ENCODE measurements at places on chromosomes 2 and 18.

- DNase-seq, result no peak
Measured at GRCh38 chr18:58221060-58221725, 177.2 kb downstream of the NEDD4L start.

GRCh38 chr2:104766683-104767082, 87.2 kb upstream of the POU3F3 start:
- no peak for DNase-seq

GRCh38 chr2:468648-469336, 180.9 kb upstream of the ALKAL2 start:
- DNase-seq, result no peak

DNA sequence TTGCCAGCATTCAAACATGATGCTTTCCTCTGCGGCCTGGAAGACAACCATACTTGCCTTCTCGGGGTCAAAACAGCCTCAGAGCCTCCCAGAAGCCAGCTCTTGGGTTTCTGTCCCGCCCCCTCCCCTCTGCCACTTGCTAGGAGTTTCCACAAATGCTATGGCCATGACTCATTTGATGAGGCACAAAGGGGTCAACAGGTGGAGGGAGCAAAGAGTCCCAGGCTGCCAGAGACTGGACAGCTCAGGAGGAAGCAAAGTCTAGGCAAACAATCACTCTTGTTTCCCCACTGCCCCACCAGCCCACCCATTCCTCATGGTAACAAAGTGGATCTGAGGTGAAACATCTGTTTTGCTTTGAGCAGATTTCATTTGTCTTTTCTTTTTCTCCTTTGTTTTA, 551.1 kb downstream of the TNS1 start:
- DNase-seq, result no peak

GRCh38 chr18:27966881-27967280, 210.0 kb downstream of the CDH2 start:
- DNase-seq, result no peak

DNA sequence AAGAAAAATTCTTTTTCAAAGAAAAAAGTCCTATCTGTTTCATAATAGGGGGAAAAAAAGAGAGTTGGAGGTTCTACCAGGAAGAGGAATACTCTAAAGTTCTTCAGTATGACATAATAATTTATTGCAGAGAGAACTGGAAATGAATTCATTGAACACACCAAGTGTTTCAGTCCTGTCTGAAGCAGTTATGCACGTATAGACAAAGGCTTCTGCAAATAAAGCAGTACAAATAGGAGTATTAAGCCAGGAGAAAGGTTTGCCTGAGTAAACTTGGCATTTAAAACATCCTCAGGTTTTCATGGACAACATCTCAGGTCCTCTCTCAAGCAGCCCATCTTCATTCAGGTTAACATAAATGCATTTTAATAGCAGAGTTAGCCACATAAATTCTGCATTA, 141.6 kb downstream of the CCDC148 start:
- DNase-seq, result no peak

- DNase-seq, result no peak
Measured at GRCh38 chr18:8765783-8766463, 60.6 kb downstream of the MTCL1 start.

GRCh38 chr18:77161961-77162360, 29.4 kb upstream of the MBP start:
- DNase-seq, result no peak

- no peak for DNase-seq
Measured at GRCh38 chr2:102034683-102035548, 43.2 kb downstream of the IL1R2 start.

- no peak for DNase-seq
Measured at GRCh38 chr2:201558665-201559064, 84.6 kb downstream of the TMEM237 start.

DNA sequence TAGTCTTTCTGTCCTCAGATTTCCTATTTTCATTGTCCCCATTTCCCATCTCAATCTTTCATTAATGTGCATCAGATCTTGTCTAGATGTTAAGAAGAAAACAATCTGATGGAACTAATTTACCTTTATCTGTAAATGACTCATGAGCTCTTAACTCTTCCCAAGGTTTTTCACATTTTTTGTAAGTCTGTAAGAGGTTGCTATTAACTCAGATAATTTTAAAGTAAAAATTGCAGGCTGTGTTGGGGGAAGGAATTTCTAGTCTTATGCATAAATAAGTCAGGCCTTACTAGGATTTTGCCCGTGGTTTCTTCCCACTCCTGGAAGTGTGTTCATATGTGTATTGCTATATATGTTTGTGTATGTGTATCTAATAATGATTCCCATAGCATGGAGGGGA, 4.3 kb downstream of the NAB1 start:
- DNase-seq, result no peak

GRCh38 chr2:162074928-162075688, 1.1 kb upstream of the DPP4 start:
- no peak for DNase-seq

DNA sequence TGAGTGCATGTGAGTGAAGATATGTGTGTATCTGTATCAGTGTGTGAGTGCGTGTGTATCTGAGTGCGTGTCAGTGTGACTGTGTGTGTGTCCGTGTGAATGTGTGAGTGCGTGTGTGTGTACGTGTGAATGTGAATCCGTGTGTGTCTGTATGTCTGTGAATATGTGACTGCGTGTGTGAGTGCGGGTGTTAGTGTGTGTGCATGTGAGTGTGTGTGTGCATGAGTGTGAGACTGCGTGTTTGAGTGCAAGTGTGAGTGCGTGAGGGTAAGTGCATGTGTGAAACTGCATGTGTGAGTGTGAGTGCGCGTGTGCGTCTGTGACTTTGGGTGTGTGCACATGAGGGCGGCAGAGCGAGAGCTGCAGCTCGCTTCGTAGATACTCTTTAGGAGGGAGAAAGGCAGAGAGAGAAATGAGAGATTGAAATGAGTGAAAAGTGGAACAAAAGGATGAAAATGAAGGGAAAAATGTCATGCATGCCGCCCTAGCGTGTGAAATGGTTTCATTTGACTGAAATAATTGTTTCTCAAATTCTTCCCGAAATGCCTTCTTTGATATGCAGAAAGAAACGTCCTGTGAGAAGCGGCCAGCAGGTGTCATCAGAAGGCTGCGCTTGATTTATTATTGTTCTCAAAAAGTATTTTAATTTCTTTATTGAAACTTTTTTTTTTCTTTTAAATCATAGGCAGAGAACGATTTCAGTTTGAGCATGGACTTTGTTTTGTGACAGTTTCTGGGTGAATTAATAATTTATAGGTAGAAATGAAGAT, 25.6 kb downstream of the ZNF407 start:
- DNase-seq, result no peak

DNA sequence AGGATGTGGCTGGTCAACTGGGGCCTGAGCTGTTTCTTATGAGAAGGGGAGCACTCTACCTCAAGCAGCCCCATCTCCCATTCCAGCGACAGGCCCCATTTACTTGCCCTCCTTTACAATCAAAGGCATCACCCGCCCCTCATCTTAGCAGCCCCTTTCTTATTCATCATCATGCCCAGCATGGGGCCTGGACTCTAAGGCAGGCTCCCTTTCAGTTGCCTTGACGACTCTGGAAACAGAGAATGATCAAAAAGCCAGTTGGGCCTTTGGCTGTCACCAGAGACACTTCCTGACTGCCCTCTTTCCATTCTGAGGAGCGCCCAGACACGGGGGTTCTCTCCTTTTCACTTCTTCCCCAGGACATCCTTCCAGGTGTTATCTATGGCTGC, 11.2 kb downstream of the CELF4 start:
- no peak for DNase-seq

GRCh38 chr2:215328066-215328465, 16.2 kb downstream of the ATIC start:
- no peak for DNase-seq

- no peak for DNase-seq
Measured at GRCh38 chr18:74356959-74357358, 41.3 kb downstream of the C18orf63 start.

- no peak for DNase-seq
Measured at GRCh38 chr2:86781363-86781762, 9.3 kb downstream of the CD8A start.

GRCh38 chr2:95309599-95309998, 12.5 kb downstream of the KCNIP3 start:
- no peak for DNase-seq

GRCh38 chr2:222479859-222480258, 55.5 kb downstream of the SGPP2 start:
- DNase-seq, result no peak

- DNase-seq, result no peak
Measured at GRCh38 chr18:52766002-52766545, 426.1 kb downstream of the DCC start.

- no peak for DNase-seq
Measured at GRCh38 chr2:63719052-63719451, 122.6 kb upstream of the UGP2 start.

DNA sequence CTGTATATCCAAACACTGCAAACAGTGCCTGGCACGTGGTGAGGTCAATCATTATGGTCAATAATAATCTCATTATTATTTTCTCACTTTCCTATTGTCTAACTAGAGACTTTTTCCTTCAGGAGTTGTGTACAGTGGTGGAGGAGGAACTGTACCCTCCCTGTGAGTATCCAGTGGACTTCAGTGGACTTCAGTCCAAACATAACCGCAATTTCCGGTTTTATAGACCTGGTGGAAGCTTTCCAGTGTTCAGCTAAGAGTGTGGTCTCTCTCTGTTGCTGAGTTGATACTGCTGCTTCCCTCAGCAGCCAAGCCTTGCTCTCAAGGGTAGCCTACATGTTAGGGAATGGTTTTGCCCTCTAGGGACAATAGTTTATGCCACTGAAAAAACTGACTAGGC, 447.1 kb downstream of the TMEM182 start:
- no peak for DNase-seq

DNA sequence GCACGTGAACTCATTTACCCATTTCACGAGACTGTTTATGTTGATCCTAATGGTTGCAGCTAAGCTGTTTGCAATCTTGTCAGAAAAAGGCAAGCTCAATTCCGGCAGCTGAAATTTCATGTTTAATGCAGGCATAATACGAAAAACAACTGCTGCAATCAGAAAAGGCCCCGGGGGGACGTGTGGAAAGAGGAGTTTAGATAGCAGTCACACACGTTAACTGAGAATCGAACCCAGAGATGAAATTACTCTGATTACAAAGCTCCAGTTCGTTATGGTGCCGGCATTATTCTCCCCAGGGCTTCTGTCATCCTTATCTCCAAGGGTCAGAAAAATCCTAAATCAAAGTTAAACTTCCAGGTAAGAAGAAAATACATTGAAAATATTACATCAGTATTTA, 79.9 kb upstream of the MYT1L start:
- DNase-seq, result no peak

DNA sequence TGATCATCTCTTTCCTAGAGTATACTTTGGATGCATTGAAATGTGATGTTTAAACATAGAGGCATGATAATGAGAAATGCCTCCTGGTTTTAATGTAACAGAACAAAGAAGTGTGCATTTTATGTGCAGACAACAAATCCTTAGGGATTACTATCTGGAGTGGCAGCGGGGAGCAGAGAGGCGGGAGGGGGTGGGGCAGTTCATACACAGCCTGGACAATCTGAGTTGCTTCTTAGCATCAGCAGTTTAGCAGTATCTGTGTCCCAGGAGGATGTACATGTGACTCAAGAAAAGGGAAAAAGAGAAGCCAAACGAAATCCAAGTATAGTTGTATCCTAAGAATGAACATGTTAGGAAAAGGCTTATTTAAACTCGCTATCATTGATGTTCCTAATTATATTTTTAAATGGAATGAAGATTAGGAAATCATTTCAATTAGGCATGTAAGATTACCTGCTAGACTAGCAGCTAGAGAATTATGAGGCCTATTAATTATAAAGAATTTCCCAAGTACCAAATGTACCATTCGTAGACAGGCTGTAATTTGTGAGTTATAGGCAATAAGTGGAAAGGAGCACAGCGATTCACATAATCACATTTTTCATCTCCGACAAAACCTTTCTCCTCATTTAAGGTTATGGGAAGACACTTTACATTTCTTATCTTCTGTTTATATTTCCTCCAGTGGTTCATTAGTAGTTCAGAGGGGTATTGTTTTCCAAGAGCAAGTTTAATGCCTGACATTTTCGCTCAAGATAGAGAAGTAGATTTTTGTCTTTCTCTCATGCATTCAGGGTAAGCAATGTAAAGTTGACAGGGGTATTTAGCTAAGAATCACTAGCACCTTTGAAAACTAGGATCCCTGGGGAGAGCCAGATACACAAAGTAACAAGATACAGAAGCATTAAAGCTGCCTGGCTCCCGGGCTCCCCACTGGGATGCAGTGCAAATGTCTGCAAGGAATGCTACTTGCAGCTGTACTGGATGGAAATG, 141.3 kb upstream of the NOSTRIN start:
- peak; percentile 83 for DNase-seq

DNA sequence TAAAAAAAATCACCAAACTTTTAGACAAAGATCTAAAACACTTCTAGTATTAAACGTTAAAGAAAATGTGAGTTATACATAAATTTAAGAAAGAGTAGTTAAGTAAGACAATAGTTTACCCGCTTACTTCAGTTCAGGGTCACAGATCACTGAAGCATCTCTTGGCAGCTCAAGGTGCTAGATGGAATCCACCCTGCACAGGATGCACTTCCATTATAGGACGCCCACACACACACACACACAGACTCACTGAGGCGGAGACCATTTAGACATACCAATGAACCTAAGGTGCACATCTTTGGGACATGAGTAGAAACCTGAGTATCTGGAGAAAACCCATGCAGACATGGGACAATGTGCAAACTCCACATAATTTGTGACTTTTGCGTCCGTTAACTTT, 630.6 kb upstream of the ZNF804A start:
- DNase-seq, result no peak

- DNase-seq, result no peak
Measured at GRCh38 chr18:34322365-34323289, 97.9 kb upstream of the NOL4 start.

DNA sequence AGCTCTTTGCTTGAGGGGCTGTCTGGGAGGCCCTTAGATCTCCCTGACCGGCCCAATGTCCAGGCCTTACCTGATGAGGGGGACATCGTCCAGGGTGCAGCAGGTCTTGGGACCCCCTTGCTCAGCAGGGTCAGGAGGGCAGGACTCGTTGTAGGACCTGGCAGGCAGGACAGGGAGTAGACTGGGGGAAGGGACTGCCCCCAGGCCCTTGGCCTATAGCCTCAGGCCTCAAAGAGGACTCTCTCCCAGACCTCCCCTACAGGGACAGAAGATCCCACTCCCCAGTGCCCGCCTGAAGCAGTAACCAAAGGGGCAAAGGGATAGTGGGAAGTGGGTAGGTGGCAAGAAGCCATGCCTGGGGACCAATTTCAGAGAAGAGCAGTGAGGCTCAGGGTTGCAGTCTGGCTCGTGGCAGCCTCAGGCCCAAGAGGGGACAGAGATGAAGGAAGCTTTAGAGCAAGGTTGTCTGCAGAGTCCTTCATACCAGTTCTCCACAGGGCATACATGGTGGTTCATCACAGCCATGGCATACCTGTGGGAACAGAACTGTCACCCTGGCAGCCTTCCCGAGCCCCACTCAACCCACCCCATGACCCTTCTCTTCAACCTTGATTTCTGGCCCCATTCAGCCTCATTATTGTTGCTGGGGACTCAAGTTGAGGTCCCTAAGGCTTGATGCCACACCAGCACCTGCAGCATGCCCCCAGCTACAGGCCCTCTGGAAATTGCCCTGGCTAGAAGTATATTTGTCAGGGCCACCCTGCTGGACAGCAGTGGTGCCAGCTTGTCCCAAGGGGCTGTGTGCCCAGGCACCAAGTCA, 1.3 kb downstream of the TMEM150A start:
- no peak for DNase-seq
